ENCODE measurements at places on chromosomes 16 and 17. TPM values are rescaled to one million over a fixed set of nuclear protein-coding genes. Genes with fewer than 3 reads are reported as not detected.

CYGB gene
- total RNA-seq, result 0.37 TPM

DNA sequence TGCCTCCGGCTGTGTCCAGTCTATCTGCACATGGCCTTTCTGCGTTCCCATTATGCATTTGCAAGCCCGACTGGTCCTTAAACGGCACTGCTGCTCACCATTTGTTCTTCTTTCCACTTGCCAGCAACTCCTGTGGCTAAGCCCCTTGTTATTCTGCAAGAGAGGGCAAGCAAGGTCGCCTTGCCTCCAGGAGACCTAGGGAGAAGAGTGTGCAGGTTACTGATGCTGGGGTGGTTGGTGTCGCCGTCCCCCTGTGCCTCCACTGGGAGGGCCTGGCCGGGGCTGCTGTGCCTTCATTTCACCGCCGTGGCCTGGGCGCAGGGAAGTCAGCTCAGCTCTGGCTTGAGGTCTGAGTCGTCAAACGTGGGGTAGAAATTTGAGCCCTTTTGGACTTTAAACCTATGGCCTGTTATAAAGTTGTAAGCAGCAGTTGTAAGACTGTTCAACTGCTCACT lies 12.7 kb downstream of the SLC6A4 start:
- DNase-seq, result no peak

DNA sequence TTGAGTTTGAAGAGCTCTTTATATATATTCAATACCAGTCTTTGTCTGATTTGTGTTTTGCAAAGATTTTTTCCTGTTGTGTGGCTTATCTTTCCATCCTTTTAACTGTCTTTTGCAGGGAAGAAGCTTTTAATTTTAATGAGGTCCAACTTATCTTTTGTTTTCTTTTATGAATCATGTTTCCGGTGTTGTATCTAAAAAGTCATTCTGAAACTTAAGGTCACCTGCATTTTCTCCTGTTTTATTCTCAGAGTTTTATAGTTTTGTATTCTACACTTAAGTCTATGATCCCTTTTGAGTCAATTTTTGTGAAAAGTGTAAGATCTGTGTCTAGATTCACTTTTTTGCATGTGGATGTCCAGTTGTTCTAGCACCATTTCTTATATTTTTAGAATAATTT lies 24.6 kb upstream of the COX10 start:
- DNase-seq, result no peak

SOCS3 gene
- 27.4 TPM for total RNA-seq

DNA sequence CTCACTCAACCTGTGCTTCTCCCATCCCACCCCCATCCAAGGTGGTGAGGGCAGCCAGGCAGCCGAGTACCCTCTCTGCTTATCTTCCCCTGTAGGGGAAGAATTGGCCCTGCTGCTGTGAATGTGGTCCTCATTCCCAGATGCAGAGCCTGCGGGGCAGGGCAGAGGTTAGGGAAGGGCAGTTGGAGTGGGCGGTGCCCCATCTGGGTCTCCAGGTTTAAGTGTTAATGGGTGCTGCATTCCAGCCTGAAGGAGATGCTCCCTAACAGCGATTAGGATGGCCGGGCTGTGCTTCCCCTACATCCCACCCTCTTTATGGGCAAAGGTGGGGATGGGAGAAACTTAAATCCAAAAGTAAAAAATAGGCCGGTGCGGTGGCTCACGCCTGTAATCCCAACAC lies 12.1 kb downstream of the TMEM95 start:
- no peak for DNase-seq

HCRT gene
- not detected for total RNA-seq

FOXN1 gene
- total RNA-seq, result not detected

DNA sequence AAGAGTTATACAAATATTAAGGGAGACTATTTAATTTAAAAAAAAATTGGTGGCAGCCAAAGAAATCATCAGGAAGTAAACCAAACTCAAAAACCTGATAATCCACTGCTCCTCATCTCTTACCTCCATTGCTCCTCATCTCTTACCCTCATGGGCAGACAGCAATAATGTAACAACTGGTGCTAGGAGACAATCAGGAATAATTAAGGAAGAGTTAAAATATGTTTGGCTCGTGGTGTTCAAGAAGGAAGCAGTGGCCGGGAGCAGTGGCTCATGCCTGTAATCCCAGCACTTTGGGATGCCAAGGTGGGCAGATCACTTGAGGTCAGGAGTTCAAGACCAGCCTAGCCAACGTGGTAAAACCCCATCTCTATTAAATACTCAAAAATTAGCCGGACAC lies 18.1 kb downstream of the ERN1 start:
- DNase-seq, result no peak

TCAP gene
- 1.00 TPM for total RNA-seq

DNA sequence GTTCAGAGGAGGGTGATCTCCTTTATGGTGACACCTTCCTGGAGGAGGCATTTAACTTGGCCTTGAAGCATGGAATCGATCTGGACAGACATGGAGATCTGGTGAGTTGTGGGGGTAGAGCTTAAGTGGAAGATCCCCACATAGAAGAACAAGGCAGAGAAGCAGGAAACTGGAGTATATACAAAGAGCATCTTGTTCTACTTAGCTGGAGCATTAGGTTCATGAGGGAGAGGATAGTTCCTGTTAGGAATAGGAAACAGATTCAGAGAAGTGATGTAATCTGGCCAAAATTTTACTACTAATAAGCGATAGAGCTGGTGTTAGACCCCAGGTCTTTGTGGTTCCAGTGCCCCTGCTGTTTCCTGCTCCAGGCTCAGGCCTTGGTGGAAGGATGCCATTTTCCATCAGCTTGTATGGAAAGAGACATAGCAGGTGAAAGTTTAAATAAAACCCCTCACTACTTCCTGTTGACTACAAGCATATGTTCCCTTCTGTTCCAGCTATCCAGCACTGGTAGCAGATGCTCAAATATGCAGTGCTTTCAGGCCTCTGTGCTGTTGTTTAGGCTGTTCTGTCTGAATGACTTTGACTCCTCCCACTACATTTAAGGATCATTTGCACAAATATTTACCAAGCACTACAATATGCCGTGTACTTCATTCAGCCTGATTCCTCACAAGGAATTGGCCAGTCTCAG lies 9.4 kb downstream of the RPAIN start:
- DNase-seq, result no peak

DNA sequence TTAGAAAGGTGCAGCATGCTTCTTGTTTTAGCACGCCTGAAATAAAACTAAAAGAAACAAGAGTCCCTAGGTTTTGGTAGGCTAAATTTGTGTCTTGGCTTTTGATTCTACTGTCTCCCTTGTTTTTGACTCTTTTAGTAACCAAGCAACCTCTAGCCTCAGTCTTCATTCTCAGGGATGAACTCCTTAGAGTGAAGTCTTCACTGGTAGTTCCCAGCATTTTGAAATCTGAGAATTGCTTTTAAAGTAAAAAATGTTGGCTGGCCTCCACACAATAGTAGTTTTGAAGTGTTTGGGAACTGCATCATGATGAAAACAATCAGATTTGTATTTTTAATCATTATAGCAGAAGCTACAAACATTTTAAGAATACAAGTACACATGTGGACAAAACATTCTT lies 6.1 kb upstream of the CDR2 start:
- DNase-seq, result no peak

DNA sequence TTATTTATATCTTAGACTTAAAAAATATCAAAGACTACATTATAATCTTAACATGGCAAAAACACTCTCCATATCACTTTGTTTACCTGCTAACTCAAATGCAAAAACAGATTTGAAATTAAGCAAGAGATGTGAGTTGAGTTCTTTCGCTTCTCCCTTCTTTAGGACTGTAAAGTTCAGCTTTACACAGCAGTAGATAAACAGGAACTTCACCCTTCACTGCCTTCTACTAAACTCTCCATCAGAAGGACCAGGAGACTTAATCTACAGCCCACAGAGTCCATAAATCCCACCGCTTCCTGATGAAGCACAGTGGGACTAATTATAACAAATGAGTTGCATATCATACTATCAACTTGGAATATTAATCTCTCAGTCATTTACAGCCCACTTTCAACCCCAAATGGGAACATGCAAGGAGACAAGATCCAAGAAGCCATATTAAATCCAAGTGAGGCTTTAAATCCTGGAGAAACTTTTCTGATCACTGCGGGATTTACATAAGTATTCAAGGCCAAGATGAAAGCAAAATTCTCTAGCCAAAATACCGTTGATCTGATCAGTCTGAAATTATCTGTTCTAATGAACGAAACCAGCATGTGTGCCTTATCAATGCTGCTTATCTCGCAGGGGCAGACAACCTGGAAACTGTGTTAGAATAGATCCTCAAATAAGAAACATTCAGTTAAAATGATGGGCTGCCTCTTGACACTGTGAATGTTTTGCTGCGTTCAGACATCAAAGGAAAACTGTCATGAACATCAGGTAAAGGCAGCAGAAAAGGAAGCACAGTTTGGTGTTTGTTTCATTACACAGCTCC lies 1.6 kb downstream of the AMFR start:
- no peak for DNase-seq

- DNase-seq, result no peak
Measured at GRCh38 chr17:78673395-78673794, 96.2 kb upstream of the DNAH17 start.

GRCh38 chr17:80846932-80847331 lies 144.7 kb upstream of the CHMP6 start:
- DNase-seq, result no peak

TP53TG3D gene
- total RNA-seq, result 1.1 TPM

GRCh38 chr17:43309505-43310332 lies 75.9 kb upstream of the RNU2-1 start:
- DNase-seq, result peak; percentile 45

GRCh38 chr16:8878523-8878911 lies 3.6 kb upstream of the LITAFD start:
- DNase-seq, result peak; percentile 85

KRT17 gene
- total RNA-seq, result 1.6 TPM

DNA sequence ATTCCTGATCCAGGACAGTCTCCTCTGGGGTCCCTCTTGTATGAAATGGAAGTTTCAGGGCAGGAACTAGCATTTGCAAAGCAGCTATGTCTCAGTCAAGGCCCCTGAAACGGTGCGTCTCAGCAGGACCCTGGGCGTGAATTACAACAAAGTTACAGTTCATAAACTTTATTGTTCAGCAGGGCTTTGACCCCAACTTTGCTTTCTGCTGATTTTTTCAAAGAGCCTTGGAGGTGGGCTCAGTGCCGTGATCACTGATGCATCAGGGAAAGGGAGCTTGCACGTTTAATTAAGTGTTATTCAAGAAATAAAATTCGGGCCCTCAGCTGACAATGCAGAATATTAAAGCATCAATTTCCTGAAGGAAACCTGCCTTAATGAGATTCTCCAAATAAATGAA lies 260.1 kb upstream of the C16orf82 start:
- no peak for DNase-seq

DNA sequence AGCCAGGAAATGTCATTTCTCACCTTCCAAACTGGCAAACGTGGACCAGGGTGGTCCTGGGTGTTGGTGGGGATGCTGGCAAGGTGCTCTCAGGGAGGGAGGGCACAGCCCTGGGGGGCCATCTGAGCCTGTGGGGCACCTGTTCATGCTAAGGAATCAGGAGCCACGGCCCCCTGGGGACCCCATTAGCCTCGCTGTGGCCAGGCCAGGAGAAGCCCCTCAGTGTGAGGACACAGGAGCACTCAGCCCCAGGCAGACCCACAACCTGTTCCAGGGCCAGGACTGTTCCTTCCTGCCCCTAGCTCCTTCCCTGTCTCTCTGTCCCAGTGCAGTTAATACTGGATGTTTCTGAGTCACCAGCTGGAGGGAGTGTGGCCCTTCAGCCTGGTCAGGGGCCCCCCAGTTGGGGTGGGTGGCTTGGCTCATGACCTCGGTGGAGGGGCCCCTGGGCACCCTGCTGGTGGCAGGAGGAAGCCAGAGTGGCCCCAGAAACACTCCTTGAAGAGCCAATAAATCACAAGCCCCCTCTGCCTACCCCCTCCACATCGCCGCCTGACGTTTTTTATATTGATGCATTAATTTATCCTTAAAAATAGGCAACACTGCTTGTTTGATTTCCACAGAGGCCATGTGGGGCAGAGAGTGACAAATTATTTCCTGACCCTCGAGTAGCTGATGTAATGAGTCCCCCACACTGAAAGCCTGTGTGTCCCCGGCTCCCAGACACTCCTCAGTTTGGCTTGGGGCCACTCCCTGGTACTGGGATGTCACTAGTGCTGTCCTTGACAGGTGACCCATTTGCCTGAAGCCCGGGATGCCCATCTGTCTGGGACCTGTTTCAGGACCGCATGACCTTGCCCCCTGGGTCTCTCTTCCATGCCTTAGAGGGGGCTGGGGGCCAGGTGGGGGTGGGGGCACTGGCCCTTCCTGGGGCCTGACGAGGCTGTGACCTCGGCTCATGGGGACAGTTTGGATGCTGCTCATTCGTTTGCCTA lies 22.3 kb downstream of the ACTG1 start:
- no peak for DNase-seq

GRCh38 chr16:78289844-78290277 lies 190.4 kb downstream of the WWOX start:
- no peak for DNase-seq

SGSH gene
- 3.5 TPM for total RNA-seq

DNA sequence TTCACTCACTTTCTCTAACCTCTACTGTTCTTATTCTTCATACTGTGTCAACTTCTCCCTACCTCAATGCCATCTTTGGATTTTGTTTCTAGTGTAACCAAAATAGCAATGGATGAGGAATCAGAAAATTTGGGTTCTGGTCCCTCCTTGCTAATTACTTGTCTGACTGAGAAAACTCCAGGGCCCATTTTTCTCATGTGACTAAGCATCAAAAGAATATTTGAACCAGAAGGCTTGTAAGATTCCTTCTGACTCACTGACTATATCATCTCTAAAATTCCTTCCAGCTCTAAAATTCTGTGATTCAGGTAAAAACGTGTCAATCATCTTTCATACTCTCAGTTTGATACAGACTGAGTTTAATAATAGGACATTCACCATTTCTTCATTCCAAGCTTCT lies 57.9 kb downstream of the BRIP1 start:
- peak; percentile 53 for DNase-seq

GRCh38 chr17:68470961-68471360 lies 13.7 kb upstream of the WIPI1 start:
- DNase-seq, result no peak

DNA sequence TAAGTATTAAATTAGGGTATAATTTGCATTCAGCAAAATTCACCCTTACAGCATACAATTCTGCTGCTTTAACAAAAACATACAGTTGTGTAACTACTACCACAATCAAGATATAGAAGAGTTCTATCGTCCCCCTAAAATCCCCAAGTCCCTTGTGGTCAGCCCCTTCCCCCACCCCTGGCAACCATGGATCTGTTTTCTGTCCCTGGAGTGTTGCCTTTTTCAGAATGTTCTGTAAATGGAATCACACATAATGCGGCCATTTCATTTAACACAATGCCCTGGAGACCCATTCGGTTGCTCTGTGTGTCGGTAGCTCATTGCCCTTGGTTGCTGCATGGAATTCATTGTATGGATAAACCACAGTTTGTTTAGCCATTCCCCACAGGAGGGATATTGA lies 190.2 kb downstream of the IRX5 start:
- no peak for DNase-seq

HS3ST4 gene
- total RNA-seq, result not detected

- no peak for DNase-seq
Measured at GRCh38 chr17:61219460-61219859, 180.2 kb upstream of the TBX2 start.

- peak; percentile 50 for DNase-seq
Measured at GRCh38 chr16:85891033-85891775, 7.8 kb upstream of the IRF8 start.

GRCh38 chr17:79548116-79548515 lies 62.7 kb downstream of the RBFOX3 start:
- DNase-seq, result no peak

MYOCD gene
- total RNA-seq, result not detected

Data from HT1080 (cell line).